Panc1 (cell line): ENCODE measurements at places on chromosomes 6 and 20.

GRCh38 chr6:87925373-87926060 lies 122.1 kb upstream of the SPACA1 start:
- no peak for DNase-seq

DNA sequence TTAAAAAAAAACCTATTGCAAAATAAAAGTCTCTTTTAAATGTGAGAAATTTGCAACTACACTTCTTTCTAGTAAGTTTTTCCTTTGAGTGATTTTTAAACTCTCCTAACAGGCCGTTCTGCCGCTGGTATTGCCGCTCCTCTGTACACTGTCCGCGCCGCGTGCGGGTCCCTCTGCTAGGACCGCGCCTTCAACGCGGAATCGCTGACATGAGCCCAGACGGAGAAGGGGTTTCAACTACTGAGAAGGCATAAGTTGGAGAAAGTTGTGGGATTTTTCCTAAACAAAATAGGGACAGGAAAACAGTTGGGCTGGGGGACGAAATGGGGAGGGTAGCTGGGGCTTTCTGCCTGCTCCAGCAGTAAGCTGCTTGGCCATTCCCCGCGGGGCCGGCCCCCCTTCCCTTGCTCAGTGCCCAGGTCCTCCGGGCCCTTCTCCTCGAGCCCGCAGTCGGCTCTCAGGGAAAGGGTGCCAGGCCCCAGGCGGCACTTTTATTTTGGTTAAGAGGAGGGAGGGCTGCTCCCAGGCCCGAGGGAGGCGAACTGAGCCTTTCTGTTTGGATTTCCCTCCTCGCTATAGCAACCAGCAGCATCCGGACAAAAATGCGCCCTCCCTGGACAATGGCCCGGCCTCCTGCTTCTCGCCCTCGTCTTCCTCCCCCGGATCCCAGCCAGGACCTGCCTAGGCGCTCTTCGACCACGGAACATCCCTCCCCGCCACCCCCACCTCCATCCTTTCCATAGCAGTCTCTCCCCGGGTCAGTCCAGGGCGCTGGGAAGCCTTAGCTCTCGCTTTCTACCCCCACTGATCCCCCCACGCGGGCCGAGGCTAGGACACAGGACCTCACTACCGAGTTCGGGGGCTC lies 6.8 kb upstream of the POU3F2 start:
- no peak for DNase-seq

DNA sequence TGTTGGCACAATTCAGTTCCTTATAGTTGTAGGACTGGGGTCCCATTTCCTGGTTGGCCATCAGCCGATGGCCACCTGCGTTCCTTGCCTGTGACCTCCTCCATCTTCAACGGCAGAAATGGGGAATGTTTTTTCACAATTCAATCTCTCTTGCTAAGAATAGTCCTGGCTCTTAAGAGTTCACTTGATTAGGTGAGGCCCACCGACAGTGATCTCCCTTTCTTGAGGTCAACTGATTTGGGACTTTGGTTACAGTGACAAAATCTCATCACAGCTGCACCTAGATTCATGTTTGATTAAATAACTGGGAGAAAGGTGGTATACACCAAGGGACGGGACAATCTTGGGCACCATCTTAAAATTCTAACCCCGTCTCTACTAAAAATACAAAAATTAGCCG lies 139.1 kb upstream of the DTNBP1 start:
- no peak for DNase-seq

GRCh38 chr20:62580052-62580451 lies 62.3 kb upstream of the SLCO4A1 start:
- DNase-seq: no peak

DNA sequence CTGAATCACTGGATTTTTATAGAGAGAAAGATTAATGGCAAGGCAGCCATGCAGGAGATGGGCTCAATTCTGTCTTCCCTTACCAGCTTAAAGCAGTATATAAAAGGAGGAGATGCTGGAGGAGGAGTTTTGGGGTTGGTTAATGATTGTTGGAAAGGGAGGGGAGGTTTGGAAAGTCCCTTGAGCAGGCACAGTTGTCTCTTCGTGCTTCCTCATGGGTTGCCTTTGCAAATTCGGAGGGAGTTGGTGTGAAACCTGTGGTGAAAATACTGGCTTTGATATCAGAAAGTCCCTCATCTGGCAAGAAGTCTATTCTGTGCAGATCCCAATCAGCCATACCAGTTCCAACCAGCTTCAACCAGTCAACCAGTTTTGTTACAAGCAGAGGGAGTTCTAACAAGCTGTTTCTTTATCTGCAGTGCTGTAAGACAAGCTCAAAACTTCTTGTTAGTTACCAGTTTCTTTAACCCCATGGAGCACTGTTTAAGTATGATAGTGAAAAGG lies 107.0 kb downstream of the HIVEP1 start:
- DNase-seq: no peak

DNA sequence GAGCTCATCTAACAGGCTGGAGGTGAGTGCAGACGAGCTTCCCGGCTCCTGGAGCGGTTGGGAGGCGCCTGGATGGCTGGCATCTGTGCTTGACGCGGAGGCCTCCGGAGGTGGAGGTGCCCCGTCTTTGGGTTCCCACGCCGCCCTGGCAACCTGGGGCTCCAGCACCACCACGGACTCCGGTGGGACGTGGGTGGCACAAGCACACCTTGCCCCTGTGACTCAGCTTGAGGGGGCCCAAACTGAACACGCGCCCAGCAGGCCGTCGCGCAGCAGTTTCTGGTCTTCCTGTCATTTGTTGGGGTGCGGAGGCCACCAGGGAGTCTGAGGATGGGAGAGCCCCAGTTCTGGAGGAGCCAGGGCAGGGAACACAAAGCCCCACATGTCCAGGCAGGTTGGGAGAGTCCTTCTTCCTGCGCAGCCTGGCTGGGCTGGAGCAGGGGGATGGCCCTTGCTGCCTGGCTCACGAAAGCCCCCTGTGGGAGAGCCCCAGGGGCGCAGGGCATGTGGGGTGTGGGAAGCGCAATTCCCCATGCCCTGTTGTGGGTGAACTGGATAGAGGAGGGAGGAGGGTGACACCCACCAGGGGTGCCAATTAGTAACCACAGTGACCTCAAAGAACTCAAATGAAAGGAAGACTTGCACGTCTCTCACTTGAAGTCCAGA lies 1378.6 kb upstream of the DEFB115 start:
- DNase-seq: no peak

- no peak for DNase-seq
Measured at GRCh38 chr6:37903351-37904340, 84.1 kb downstream of the ZFAND3 start.
